ENCODE measurements at places on chromosomes 16 and 17.

GRCh38 chr17:29667969-29668368 lies 45.3 kb upstream of the CORO6 start:
- DNase-seq = no peak

DNA sequence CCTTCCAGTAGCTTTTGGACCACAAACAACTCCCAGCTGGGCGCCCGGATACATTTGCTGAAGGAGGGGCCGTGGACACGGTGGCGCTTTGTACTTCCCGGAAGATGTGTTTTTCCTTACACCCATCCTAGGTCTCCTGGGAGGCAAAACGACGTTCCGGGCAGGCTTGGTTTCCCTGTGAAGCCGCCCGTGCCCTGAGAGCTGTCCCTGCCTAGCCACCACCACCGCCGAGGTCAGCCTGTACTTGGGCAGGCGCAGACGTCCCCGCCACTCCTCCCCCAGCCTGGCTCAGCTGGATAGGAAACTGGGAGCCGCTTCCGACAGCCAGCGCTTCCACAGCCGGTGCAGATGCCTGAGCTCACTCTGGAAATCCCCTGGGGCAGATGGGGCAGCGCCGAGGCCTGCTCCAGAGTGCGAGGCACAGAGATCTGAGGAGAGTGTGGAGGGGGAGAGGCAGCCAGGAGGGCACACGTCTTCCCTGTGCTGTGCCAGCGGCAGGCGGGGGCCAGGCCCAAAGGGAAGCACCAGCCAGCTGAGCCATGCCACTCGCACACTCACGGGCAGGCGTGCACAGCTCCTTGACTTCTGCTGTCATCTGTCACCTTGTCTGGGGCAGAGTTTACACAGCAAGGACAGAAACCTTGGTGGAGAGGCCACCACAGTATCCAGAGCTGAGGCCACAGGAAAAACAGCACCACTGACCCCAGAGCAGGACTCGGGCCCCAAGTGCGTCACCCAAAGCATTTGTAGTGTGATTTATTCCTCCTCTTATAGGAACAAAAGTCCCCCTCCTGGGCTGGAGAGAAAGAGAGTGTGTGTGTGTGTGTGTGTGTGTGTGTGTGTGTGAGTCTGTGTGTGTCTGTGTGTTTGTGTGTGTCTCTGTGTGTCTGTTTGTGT lies 3.0 kb downstream of the RHBDF2 start:
- peak; percentile 91 for DNase-seq

DNA sequence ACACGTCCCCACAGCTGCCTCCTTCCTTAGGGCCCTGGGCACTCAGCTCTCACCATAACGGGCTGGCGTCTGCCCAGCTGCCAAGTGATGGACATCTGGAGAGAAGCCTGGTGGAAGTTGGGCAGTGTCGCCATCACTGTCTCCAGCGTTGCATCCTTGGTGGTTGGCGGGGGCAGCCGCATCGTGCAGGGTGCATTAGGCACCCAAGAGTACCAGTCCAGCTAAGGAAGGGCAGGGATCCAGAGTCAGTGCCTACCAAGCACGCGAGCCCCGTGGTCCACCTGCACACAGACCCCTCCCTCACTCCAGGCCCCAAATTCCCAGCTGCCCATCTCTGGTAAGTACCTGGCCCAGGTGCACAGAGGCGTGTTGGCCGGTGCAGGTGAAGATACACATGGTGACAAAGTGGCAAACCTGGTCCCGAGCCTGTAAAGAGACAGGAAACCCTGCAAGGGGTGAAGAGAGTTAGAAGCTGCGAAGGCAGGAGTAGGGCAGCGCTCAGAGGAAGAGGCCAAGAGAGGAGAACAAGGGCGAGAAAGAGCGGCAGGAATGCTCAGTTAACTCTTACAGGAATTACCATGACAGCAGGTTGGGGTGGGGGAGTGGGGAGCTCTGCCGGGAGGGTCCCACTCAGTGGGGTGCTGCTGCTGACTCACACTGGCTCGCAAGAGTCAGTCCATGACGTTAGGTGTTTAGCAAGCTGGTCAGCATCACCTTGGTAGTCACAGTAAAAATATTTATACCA lies 9.5 kb downstream of the ALOX15 start:
- DNase-seq = no peak

DNA sequence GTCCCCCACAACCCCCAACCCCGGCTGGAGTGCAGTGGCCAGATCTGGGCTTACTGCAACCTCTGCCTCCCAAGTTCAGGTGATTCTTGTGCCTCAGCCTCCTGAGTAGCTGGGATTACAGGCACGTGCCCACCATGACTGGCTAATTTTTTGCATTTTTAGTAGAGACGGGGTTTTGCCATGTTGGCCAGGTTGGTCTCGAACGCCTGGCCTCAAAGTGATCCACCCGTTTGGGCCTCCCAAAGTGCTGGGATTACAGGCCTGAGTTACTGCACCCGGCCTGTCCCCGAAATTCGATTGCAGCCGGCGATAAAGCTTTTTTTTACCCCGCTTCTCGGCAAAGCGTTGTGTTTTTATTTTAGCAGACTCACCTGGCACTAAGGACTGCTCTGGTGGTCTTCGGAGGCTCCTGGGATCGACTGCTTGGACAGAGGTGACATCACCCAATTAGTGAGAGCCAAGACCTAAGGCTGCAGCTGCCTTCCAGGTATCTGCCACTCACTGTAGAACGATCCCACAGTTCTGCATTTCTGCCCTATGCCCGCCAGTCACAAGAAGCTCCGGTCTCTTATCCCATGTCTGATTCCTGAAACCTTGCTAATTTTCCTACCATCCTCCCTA lies 82.2 kb upstream of the ARL4D start:
- no peak for DNase-seq

GRCh38 chr16:15613676-15614075 lies 29.3 kb downstream of the MARF1 start:
- DNase-seq = no peak

DNA sequence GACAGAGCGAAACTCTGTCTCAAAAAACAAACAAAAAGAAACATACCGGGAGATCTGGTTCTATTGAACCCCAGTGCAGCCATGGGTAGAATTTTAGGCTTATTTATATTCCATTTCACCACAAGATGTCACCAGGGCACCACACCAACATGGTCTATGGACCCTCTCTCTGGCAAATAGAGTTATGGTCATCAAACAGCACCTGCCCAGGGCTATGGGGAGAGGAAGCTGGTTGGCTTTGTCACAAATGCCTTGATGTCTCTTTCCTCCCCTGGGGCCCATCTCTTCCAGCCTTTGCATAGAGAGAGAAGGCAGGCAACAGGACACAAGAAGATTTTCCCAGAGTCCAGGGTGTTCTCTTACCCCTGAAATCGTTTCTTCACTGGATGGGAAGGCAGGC lies 128.4 kb downstream of the WWOX start:
- DNase-seq = no peak

DNA sequence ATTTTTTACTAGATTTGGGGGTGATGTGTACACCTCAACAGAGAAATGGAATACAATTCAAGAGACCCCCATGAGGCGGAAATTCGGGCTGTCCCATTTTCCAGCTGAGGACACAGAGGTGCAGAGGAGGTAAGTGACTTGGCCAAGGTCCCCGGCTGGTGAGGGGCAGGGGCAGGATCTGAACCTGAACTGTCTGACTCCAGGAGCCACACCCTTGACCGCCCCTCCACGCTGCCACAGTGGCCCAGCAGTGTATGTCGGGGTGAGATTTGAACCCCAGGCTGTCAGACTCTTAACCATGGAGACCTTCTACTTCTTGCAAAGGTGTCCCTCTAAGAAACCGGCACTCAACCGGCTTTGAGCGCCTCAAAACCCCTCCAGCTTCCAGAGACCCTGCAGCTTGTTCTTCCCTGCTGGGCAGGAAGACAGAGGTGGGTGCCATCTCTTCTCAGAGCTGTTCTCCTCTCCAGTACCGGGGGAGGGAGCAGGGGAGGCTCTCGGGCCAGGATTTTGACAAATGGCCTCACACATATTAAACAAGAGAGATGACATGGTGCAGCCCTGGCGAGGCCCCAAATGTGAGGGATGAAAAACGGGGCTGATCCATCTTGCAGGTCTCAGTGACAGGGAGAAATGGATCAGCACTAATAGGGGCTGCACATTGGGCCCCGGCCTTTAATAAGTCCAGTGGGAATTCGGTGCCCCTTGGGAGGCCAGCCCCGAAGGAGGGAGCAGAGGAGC lies 222.3 kb downstream of the GSG1L start:
- no peak for DNase-seq

GRCh38 chr17:40333781-40334448 lies 24.9 kb downstream of the RARA start:
- DNase-seq = no peak

DNA sequence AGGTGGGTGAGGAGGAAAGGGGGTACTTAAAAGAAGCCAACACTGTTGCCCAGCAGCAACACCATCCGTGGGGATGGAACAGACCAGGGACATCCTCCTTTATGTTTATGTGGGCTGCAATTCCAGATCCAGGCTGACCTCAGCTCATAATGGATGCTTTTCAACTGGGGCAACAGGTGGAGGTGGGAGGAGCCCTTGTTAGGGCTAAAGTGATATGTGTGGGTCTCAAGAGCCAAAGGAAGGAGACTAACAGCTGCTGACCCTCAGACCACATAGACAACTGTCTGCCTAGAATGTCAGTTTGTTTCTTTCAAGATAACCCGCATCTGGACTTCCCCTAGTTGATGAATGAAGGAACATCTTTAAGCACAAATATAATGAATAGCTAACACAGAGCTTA lies 2.0 kb upstream of the INPP5K start:
- DNase-seq = no peak

- no peak for DNase-seq
Measured at GRCh38 chr17:9668517-9668916, 23.2 kb downstream of the USP43 start.

- DNase-seq = peak; percentile 29
Measured at GRCh38 chr17:16352303-16352666, 984 bp downstream of the CENPV start.

- peak; percentile 23 for DNase-seq
Measured at GRCh38 chr17:13634021-13634420, 32.3 kb upstream of the HS3ST3A1 start.

DNA sequence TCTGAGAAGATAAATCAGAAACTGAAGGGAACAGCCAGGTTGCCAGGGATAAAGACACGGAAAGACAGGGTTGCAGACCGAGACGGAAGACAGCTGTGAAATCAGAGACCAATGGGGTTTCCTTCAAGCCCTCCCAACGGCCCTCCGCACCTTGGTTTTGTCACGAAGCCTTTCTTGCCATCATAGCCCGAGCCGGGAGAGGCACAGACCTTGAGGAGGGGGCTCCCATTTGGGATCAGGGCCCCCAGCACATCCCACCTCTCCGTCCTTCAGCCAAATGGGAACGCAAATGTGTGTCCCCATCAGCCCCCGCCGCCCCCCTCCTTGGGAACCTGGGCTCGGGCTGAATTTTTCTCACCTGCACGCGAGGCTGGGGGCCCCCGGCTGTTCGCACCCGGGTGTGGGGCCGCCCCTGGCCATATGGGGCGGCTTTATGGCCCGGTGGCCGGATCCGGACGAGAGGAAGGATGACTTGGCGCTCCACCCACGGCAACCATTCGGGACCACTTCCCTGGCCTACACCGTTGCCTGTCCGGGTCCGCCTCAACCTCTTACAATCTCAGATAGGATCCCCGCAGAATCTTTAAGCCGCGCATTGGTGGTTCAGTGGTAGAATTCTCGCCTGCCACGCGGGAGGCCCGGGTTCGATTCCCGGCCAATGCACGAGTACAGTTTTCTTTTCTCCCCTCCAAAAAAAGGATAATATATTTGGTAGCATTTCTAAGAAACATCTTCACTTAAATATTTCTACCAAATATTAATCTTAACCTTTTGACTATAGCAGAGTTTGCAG lies 1.4 kb upstream of the HES7 start:
- peak; percentile 78 for DNase-seq

GRCh38 chr17:69250641-69251040 lies 22.0 kb upstream of the ABCA10 start:
- peak; percentile 47 for DNase-seq

- DNase-seq = peak; percentile 62
Measured at GRCh38 chr17:81039854-81040758, 5.2 kb downstream of the BAIAP2 start.

- no peak for DNase-seq
Measured at GRCh38 chr16:72464052-72464451, 292.1 kb upstream of the PMFBP1 start.

GRCh38 chr16:70437582-70438557 lies 1.0 kb downstream of the ST3GAL2 start:
- peak; percentile 61 for DNase-seq

- peak; percentile 65 for DNase-seq
Measured at GRCh38 chr17:36980280-36980761, 31.6 kb downstream of the AATF start.

GRCh38 chr17:5126719-5127488 lies 11.1 kb downstream of the USP6 start:
- no peak for DNase-seq

GRCh38 chr16:71796501-71797097 lies 12.0 kb downstream of the AP1G1 start:
- no peak for DNase-seq

- peak; percentile 93 for DNase-seq
Measured at GRCh38 chr17:35244341-35245195, 1.7 kb downstream of the SLFN5 start.

DNA sequence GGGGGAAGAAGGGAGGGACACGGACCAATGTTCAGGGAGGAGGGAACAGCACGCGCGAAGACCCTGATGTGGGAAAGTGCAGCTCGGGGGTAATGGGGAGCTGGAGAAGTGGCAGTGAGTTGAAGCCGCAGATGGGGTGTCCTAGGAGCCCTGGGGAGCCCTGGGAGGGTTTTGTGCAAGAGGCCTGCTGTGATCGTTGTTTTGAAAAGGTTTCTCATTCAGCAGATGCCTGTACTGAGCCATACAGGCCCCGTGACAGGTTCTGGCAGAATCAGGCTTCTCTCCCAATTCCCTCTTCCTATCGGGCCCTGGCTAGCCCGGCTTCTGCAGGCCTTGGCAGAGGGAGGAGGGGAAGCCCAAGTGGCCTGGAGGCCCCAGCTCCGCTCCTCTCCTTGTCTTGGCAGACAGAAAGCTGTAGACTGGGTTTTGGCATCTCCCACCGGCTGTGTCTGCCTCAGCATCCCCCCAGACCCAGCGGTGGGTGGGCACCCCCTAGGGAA lies 38.4 kb upstream of the EMP2 start:
- no peak for DNase-seq

DNA sequence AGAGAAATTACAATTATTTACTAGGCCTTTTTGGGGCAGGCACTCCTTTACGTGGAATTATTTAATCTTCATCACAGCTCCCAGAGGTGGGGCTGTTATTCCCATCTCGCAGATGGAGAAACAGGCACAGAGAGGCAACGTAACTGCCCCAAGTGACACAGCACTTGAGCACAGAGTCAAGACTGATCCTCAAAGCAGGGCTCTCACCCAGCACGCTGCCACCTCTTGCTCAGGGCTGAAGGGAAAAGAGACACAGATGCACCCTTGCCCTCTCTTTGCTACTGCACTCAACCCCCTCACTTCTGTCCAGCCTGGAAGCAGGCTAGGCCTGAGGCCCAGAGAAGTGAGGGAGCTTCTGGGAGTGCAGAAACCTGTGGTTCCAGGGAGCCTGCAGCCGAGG lies 4.4 kb downstream of the ADAM11 start:
- DNase-seq = no peak

GRCh38 chr17:35900708-35901480 lies 20.7 kb upstream of the CCL5 start:
- DNase-seq = peak; percentile 35
